ENCODE measurements at places on chromosomes 11 and 22.

DNA sequence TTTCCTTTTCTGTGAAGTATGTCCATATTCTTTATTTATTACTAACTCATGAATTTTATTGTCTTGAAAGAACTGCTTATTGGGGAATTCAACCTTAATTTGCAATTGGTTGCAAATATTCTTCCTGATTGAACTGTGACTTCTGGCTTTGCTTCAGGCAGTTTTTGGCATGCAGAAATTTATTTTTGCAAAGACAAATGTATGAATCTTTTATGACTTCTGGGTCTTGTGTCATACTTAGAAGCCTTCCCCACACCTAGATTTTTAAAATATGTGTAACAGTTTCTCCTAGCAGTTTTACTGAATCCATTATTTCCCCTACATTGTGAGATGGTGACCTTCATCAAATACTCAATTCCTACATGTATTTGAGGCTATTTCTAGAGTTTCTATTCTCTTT lies 12.3 kb downstream of the MRE11 start:
- no peak for DNase-seq

- DNase-seq = peak; percentile 50
Observed at GRCh38 chr11:33716243-33716642, 15.6 kb upstream of the C11orf91 start.

GRCh38 chr22:38465673-38466490 lies 2.0 kb upstream of the KDELR3 start:
- no peak for DNase-seq

DNA sequence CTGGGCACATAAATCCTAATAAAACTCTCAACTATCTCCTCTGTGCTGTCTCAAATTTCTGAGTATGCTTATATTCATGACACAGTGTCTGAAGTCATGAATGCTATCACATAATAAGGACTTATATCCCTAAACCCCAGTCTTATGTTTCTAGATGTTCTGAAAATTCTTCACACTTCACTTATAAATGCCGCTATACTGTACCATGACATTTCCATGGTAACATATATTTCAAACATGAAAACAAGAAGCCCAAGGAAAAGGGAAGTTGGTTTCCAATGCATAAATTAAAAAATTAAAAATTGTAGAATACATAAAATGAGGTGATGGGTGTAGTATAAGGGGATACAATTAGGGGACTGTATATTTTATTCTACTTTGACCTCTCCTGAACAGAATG lies 11.7 kb downstream of the GVQW3 start:
- no peak for DNase-seq

- DNase-seq = no peak
Observed at GRCh38 chr11:124167826-124168231, 15.3 kb upstream of the OR10D3 start.

DNA sequence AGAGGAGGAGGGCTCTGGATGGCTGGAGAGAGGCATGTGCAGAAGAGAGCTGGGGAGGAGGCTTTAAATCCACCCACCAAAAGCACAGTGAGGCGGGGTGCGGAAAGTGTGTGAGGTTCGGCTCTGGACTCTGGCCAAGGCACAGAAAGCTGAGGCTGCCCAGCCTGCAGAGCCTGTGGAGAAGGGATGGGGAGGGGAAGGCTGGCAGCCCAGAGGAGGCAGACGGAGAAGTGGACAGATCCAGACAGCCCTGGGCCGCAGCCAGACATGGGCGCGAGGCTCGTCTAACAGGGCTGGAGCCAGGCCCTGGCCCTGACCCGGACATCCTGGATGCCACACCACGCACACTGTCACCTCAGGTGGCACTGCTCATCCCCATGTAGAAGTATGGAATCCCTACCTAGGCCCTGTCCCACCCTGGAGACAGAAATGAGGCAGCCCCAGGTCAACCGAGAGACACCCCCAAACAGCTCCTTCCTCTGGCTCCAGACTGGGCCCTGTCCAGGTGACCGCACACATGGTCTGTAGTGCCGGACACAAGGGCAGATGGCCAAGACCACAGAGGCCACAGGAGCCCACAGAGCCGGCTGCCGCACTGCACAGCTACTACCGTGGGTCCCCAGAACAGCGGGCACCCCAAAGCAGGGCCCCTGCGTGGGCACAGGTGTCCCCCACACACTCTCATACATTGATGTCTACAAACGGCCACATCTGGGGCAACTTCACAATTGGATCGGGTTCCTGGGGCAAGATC lies 16.6 kb upstream of the MOB2 start:
- no peak for DNase-seq

DNA sequence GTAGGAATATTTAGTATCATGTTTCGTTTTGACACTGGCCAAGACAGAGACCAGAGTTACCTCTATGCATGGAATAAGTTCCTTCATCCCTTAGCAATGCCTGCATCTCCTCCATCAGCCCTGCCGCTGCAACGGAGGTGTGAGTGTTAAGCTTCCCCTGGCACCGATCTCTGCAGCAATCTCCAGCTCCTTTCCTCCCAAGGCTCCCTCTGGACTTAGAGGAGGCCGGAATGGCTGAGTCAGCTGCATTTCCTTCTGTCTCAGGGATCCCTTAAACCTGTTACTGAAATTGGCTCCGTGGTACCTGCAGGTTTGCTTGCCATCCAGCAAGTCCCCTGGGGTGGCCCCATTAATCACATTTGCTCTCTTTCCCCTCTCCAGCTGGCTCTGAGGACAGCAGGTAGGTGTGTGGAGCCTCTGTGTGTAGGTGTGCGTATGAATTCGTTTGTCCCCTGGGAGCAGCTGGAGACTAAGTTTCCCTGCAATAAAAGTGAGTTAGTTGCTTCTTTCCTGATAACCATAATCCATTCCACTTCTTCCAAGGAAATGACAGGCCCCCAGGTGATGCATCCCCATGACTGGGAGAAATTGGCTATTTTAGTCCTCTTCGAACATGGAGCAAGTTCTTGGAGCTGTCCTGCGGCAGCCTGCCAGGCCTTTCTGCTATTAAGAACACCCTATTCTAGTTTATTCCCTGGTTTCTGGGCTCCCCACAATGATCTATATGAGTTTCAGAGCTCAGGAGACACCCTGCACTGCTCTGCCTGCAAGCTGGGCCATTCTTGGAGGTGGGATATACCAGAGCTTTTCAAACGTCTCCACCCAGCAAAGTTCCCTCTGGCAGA lies 457.2 kb upstream of the CADM1 start:
- no peak for DNase-seq

DNA sequence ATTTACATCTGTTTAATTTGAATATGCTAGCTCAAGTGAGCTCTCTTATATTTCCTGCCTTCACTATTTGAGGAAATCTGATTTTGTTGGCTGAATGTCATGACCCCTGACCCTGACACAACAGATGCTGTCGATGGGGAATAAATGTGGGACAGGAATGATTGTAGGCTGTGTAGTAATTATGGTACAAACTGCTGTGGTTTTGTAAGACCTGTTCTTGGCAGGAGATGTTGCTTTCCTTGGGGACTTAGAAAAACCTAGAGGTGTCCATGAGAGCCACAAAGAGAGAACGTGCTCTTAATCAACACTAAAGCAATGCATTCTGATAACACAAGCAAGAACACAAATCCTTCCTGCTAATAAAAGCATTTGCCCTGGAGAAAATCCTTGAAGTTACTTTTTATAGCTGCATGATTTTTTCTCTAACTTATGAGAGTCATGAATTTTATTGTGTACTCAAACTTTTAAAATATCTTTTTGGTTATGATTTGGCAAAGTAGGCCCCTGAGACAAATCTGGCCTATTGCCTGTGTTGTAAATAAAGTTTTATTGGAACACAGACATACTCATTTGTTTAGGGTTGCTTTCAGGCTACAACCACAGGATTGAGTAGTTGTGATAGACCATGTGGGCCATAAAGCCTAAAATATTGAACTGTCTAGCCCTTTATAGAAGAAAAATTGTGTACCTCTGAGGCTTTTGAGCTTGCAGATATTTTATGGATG lies 90.2 kb downstream of the DDX10 start:
- peak; percentile 25 for DNase-seq
